ENCODE measurements at places on chromosomes 13 and 19. TPM values are rescaled to one million over a fixed set of nuclear protein-coding genes. Genes with fewer than 3 reads are reported as not detected.

DNA sequence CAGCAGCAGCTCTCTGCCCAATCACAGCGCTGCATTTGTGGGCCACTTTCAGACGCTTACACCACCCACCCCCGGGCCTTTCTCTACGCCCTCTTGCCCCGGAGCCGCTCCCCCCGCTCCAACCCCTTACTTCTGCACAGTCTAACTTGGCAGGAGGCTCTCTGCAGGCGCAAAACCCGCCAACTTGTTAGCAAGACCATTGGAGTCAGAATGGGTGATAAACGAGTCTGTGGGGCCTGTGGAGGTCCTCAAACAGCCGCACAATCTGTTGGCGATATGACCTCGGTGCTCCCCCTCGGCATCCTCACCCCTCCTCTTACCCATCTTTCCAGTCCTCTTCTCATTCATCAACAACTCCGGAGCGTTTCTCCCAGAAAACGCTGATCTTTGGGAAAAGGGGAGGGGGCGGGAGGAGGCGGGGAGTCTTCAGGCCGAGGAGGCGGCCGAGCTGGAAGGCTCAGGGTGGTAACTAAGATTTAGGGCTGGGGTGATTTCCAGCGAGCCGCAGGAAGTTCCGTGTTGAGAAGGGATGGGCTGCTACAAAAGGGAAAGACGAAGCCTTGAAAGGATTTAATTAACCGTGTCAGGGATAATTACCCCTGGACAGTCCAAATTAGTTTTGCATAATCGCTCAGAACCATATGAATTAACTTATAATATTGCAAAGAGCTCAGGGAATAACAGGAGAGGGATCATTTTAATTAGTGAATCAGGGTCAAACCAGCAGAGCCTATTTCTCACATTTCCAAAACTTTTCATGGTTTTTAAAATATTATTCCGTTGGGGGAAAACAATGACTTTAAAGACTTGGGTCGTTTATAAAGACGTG, 4.1 kb downstream of the SOX21 start:
- H3K36me3 ChIP-seq = peaks cover 16% of the 10 kb centered on the region
- peaks cover 78% of the 10 kb centered on the region for H3K27me3 ChIP-seq
- peaks cover 19% of the 10 kb centered on the region for H3K4me1 ChIP-seq
- H3K27ac ChIP-seq = no peak overlapping the region

- peaks cover 4% of the 10 kb centered on the region for H3K36me3 ChIP-seq
- no peak for DNase-seq
- H3K27me3 ChIP-seq = no peaks in the 10 kb centered on the region
These were observed 49.3 kb upstream of the EEF1AKMT1 start for GRCh38 chr13:20823071-20823470.

DNA sequence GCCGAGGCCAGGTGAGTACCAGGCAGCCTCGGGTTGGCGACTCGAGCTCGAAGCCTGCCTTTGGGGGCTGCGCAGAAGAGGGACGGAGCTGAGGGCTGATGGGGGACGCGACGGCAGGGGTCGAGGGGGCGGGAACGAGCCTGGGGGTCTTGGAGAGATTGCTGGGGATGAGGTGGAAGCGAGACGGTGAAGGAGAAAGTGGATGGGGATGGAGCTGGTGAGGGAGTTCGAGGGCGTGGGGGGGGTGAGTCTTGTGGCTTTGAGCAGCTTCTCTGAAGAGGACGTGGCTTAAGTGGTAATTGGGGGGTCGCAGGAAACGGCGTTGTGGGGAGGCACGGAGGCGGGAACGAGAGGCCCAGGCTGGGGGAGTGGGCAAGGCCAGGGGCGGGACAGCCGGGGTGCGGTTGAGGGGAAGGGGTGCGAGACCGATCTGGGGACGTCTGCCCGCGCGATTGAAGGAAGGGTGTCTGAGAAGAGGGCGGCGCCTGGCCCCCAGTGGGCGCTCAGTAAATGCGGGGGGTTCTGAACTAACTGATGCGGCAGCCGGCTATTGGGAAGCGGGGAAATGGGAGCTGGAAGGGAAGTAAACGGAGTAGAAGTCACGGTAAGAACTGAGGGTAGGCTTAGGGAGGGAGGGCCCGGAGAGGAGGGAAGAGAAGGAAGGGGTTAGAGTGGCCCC, 426 bp downstream of the MYO9B start:
- no peaks in the 10 kb centered on the region for H3K27me3 ChIP-seq
- H3K36me3 ChIP-seq = peaks cover 63% of the 10 kb centered on the region
- peaks cover 64% of the 10 kb centered on the region for H3K4me1 ChIP-seq

DNA sequence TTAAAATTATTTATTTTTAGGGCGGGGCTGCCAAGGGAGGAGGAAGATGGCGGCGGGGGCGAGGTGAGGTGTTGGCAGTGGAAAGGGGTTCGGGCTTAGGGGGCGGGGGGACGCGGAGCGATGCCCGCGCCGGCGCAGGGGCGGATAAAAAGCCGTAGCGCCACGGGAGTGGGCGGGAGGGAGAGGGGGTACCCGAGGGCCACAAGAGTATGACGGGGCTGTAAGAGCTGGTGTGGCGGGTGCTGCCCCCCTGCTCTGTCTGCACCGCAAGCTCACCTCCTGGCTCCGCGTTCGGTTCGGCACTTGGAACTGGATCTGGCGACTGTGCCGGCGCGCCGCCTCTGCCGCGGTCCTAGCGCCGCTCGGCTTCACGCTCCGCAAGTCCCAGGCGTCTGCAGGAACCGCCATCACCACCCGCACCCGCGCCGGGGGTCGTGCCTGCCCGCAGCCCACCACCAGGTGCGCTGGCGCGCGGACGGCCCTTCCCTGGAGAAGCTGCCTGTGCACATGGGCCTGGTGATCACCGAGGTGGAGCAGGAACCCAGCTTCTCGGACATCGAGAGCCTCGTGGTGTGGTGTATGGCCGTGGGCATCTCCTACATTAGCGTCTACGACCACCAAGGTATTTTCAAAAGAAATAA, 265.2 kb upstream of the SGCG start:
- H3K36me3 ChIP-seq = no peaks in the 10 kb centered on the region
- H3K27ac ChIP-seq = no peak overlapping the region
- peaks cover 5% of the 10 kb centered on the region for H3K4me1 ChIP-seq
- DNase-seq = no peak

GRCh38 chr13:29405401-29405800, 190.1 kb downstream of the SLC7A1 start:
- H3K4me3 ChIP-seq = no peak overlapping the region
- no peaks in the 10 kb centered on the region for H3K4me1 ChIP-seq
- no peak overlapping the region for H3K27ac ChIP-seq
- H3K36me3 ChIP-seq = no peaks in the 10 kb centered on the region

Gene KLK5
- total RNA-seq = not detected

Gene RNF225
- total RNA-seq = 0.99 TPM

Gene OR7C1
- total RNA-seq = not detected

Gene KLHL1
- not detected for total RNA-seq

Gene PNMA8C
- not detected for total RNA-seq

Gene C2CD4C
- not detected for total RNA-seq

Gene MISP
- total RNA-seq = not detected

- H3K27me3 ChIP-seq = no peaks in the 10 kb centered on the region
- H3K4me1 ChIP-seq = peaks cover 15% of the 10 kb centered on the region
- no peak overlapping the region for H3K4me3 ChIP-seq
- no peaks in the 10 kb centered on the region for H3K36me3 ChIP-seq
These were observed 32.6 kb downstream of the NKPD1 start for GRCh38 chr19:45128146-45128545.

GRCh38 chr13:19959141-19959830, 759 bp downstream of the ZMYM2 start:
- H3K4me1 ChIP-seq = peaks cover 27% of the 10 kb centered on the region
- peaks cover 2% of the 10 kb centered on the region for H3K27me3 ChIP-seq
- H3K4me3 ChIP-seq = peak overlapping the region; percentile 96
- H3K27ac ChIP-seq = peak overlapping the region; percentile 99
- DNase-seq = peak; percentile 75

Gene OR4F17
- not detected for total RNA-seq

DNA sequence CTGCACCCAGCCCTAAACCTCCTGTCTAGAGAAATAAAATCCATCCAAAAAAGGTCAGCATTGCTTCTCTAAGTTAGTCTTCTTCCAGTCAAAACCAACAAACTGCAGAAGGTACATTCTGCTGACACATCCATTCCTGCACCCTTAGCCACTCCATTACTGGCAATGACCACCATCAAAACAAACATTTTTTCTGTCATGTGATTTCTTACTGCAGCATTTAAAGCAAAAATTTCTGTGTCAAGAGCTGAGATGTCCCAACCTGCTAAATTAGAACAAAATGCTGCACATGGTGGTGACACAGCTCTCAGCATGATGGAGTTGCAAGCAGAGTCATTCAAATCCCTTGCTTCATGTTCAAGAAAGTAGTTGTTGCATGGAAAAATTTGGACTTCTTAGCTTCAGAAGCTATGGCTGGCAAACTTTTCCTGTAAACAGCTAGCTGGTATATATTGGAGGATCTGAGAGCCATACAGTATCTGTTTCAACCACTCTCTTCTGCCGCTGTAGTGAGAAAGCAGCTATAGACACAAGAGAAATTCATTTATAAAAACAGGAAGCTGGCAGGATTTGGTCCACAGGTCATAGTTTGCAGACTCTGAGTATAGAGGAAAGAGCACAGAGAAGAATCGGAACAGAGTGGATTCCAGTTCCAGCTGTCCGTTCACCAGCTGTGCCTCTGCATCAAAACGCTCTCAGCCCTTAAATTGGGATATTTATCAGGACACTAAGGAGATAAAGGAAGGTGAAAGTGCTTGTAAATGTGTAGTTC, 17.4 kb downstream of the RUBCNL start:
- no peaks in the 10 kb centered on the region for H3K4me1 ChIP-seq
- no peak overlapping the region for H3K27ac ChIP-seq
- no peak for DNase-seq
- no peaks in the 10 kb centered on the region for H3K36me3 ChIP-seq

Gene OLFM2
- 9.9 TPM for total RNA-seq

- H3K4me3 ChIP-seq = no peak overlapping the region
- no peak overlapping the region for H3K27ac ChIP-seq
- no peak for DNase-seq
- no peaks in the 10 kb centered on the region for H3K4me1 ChIP-seq
- H3K27me3 ChIP-seq = no peaks in the 10 kb centered on the region
These were observed 315.7 kb downstream of the FGF9 start for GRCh38 chr13:21986602-21987001.

GRCh38 chr19:13505164-13505695, 1.0 kb downstream of the CACNA1A start:
- peaks cover 4% of the 10 kb centered on the region for H3K36me3 ChIP-seq
- peaks cover 51% of the 10 kb centered on the region for H3K27me3 ChIP-seq
- H3K4me1 ChIP-seq = no peaks in the 10 kb centered on the region
- DNase-seq = no peak

DNA sequence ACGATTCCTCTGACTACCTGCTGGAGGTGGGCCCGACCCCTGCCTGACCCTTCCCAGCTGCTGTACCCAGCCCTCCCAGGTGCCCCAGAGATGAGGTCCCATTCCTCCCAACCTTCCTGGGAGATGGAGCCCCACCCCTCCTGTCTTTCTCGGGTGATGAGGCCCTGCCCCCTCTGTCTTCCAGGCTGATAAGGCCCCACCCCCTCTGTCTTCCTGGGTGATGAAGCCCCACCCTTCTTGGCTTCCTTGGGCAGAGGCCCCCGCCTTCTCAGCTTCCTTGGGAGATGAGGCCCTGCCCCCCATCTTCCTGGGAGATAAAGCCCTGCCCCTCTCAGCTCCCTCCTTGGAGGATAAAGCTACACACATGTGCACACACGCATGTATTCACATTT, 47.9 kb downstream of the CERS4 start:
- H3K36me3 ChIP-seq = peaks cover 12% of the 10 kb centered on the region
- peaks cover 26% of the 10 kb centered on the region for H3K4me1 ChIP-seq
- H3K27ac ChIP-seq = no peak overlapping the region
- DNase-seq = no peak
- no peak overlapping the region for H3K4me3 ChIP-seq

Gene TGDS
- total RNA-seq = 17.2 TPM

- H3K36me3 ChIP-seq = no peaks in the 10 kb centered on the region
- H3K4me3 ChIP-seq = no peak overlapping the region
- no peak overlapping the region for H3K27ac ChIP-seq
- DNase-seq = peak; percentile 68
These were observed 4.3 kb downstream of the HPN start for GRCh38 chr19:35045667-35046300.

DNA sequence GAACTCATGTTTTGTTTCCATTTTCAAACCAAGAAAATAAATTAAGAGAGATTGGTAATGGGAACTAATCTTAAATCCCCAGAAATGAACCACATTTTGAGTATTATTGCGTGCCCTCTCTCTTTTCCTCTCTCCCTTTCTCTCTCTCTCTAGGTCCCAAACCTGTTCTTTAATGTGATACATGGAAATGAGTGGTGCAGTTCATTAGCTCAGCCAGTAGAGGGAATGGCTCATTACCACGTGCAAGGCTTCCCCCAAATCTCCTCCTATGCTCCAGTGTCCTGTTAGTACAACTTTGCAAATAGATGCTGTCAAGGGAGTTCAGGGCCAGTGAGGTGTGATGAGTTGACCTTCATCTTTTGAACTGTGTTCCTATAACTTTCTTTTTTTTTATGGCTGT, 178.4 kb downstream of the FGF9 start:
- no peak for DNase-seq
- H3K27me3 ChIP-seq = no peaks in the 10 kb centered on the region
- no peaks in the 10 kb centered on the region for H3K4me1 ChIP-seq
- H3K36me3 ChIP-seq = no peaks in the 10 kb centered on the region
- H3K4me3 ChIP-seq = no peak overlapping the region
- no peak overlapping the region for H3K27ac ChIP-seq

DNA sequence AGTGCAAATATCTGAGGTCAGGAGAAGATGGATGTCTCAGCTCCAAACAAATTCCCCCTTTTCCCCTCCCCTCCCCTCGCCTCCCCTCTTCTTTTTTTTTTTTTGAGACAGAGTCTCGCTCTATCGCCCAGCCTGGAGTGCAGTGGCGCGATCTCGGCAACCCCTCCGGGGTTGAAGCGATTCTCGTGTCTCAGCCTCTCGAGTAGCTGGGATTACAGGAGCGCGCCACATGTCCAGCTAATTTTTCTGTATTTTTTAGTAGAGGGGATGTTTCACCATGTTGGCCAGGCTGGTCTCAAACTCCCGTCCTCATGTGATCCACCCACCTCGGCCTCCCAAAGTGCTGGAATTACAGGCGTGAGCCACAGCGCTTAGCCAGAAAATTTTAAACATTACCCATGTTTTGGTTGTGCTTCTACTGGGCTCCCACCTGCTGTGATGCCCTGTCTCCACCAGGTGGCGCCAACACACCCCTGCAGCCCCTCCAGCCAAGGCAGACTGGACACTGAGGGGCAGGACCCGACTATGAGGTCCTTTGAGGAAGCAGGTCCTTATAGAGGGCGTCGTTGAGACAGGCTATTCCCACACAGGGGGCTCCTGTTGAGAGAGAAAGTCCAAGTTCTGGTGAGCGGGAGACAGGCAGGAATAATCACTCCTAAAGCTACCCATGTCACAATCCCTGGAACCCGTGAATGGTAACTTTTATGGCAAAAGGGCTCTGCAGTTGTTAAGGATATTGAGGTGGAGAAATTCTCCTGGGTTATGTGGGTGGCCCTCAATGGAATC, 6.3 kb downstream of the ERICH4 start:
- peaks cover 25% of the 10 kb centered on the region for H3K4me1 ChIP-seq
- peak; percentile 78 for DNase-seq
- H3K36me3 ChIP-seq = no peaks in the 10 kb centered on the region
- peak overlapping the region; percentile 51 for H3K4me3 ChIP-seq
- peaks cover 23% of the 10 kb centered on the region for H3K27me3 ChIP-seq

GRCh38 chr19:9917321-9917720, 19.0 kb downstream of the OLFM2 start:
- H3K27ac ChIP-seq = no peak overlapping the region
- H3K36me3 ChIP-seq = no peaks in the 10 kb centered on the region
- H3K27me3 ChIP-seq = peaks cover 20% of the 10 kb centered on the region
- H3K4me1 ChIP-seq = peaks cover 11% of the 10 kb centered on the region

Gene ZNF223
- not detected for total RNA-seq
